ENCODE measurements at places on chromosomes 5 and 9. TPM values are rescaled to one million over a fixed set of nuclear protein-coding genes. Genes with fewer than 3 reads are reported as not detected.

The AFAP1L1 gene
- total RNA-seq = 5.3 TPM

GRCh38 chr9:105255421-105255820, 11.0 kb downstream of the SLC44A1 start:
- DNase-seq = no peak

DNA sequence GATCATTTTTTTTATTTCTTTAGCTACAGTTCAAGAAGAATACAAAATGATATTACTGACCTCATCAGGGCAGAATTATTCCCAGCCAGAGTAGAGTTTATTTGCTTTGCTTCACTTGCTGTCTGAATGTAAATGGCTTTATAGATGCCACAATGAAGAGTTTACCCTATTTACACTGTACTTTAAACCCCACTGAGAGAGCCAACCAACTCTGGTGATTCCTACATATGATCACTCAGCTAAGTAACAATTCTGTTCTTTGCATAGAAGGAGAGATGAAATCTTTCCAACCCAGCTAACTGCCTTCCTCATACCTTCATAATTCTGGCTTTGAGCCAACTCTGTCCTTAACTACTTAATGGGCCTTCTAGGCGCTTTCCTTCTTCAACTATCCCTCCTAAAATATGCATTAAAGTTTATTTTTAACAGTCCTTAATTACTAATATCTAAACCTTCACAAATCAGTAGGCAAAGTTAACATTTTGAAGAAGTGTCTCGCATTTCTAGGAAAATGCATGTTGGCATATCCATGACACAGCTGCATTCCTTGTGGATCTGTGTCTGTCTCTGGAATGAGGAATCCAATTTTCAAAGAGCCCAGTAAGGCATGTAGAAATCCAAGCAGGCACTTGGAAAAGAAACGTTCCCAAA, 284.8 kb upstream of the GRAMD2B start:
- DNase-seq = peak; percentile 16

The RNF38 gene
- total RNA-seq = 8.8 TPM

GRCh38 chr9:109453210-109453842, 44.8 kb downstream of the PTPN3 start:
- DNase-seq = peak; percentile 81
